Right renal cortex interstitium (tissue), 3 donors: ENCODE measurements at places on chromosomes 12 and 14. TPM values are rescaled to one million over a fixed set of nuclear protein-coding genes. Genes with fewer than 3 reads are reported as not detected.

DNA sequence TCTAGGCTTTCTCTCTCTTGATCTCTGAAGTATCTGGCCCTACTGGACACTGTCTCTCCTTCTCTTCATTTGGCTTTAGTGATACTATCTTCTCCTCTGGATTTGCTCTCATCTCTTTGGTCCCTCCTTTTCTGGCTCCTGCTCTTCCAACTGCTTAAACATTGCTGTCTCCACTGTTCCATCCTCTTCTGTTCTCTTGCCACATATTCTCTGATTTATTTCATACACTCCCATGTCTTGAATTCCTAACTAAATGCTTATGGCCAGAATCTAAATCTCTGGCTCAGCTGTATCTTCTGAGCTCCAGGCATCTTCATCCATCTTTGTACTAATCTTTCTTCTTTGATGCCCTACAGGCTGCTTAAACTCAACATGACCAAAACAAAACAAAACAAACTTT lies 25.5 kb upstream of the PCED1B start:
- DNase-seq, result no peak

GRCh38 chr14:53517270-53517960 lies 364.3 kb upstream of the DDHD1 start:
- no peak for DNase-seq

- no peak for DNase-seq
Measured at GRCh38 chr14:105070760-105071137, 5.5 kb upstream of the GPR132 start.

DNA sequence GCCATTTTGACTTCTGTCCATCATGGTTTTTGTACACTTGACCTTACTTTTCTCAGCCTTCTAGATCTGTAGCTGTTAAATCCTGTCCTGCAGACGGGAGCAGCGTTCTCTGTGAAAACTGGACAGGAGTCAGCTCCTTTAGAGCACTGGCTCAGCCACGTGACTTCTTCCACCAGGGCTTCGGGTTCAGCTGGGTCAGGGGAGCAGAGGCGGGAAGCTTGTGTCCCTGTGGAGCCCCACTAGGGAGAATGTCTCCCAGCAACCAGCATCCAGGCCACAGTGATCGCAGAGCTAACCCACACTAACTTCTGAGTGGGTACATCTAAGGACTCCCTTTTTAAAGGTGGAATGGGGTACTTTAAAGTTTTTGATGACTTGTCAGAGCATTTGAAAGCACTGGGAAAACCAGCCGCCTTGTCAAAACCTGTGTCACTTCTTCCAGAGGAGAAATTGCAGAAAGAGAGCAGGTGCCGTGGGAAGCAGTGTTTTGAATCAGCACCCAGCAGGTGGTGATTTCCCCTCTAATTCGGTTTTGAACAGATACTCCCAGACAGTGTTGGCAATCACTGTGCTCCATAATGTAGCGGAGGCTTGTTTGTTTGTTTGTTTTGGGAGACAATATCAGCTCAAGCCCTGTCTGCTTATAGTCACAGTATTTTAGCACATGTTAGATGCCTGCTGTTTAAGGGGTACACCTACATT lies 17.9 kb downstream of the DERA start:
- no peak for DNase-seq

- DNase-seq, result no peak
Measured at GRCh38 chr12:93880853-93881522, 203.8 kb downstream of the CRADD start.

DNA sequence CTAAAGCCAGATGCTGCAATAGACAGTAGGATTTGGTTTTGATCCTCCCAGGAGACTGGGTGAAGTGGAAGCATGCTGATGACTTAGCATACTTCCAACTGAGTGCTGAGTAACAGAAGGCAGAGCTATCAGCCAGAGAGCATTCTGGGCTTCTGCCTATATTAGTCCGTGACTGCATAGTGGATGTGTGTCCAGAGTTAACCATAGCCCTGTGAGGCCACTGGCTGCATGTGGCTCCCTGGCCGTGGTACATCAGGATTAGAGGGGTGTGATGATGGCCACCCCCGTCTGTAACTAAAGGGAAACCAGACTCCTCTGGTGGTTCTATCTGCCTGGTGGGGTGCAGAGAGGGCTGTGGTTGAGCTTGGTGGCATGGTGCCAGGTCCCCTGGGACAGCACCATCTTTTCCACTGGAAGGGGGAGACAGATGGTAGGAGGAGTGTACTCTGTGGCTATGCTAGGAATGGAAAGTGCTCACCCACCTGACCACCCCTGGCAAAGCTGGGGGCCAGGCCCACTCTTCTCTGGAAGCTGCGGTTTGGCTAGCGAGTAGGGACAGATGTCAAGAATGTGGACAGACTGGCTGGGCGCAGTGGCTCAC lies 27.4 kb downstream of the ABCD4 start:
- no peak for DNase-seq

DNA sequence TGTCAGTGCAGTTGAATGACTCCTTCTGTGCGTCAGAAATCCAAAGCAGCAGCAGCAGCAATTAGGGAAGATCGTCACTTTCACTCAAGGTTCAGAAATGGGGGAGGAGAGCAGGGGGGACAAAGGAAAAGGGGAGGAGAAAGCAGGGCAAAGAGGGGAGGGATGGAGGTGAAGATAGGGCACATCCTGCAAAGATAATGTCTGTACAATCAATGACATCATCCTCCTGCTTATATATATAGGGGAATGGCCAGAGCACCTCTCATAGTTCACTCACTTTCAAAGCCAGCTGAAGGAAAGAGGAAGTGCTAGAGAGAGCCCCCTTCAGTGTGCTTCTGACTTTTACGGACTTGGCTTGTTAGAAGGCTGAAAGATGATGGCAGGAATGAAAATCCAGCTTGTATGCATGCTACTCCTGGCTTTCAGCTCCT lies at the start of gene NTS:
NTS (plus strand) TSS at position 265 of the 431 bp plus-strand sequence; CDS start at position 374, 109 bp downstream.
- no peak for DNase-seq

- DNase-seq, result no peak
Measured at GRCh38 chr12:67394550-67394949, 125.4 kb downstream of the CAND1 start.

- DNase-seq, result no peak
Measured at GRCh38 chr12:111692575-111693210, 6.8 kb downstream of the ACAD10 start.

GRCh38 chr14:34297786-34298520 lies 164.1 kb downstream of the SPTSSA start:
- DNase-seq, result no peak

GRCh38 chr12:3605692-3606091 lies 114.7 kb downstream of the PRMT8 start:
- no peak for DNase-seq

The KRT84 gene
- polyA plus RNA-seq, result not detected

The NXPH4 gene
- polyA plus RNA-seq, result 3.7 TPM

The NINJ2 gene
- 1.6 TPM for polyA plus RNA-seq
